Stomach (tissue), 19 donors: ENCODE measurements at places on chromosomes 4 and X. TPM values are rescaled to one million over a fixed set of nuclear protein-coding genes. Genes with fewer than 3 reads are reported as not detected.

The LRIT3 gene
- polyA plus RNA-seq, result 0.06 TPM

The NPY1R gene
- polyA plus RNA-seq, result not detected

The CTAG1A gene
- polyA plus RNA-seq, result not detected

The PAGE4 gene
- polyA plus RNA-seq, result not detected

The TREX2 gene
- polyA plus RNA-seq, result 0.62 TPM

The SSX4 gene
- polyA plus RNA-seq, result not detected

The HMX1 gene
- polyA plus RNA-seq, result not detected

The TCEAL5 gene
- polyA plus RNA-seq, result 0.43 TPM

The STATH gene
- polyA plus RNA-seq, result not detected

The DGAT2L6 gene
- polyA plus RNA-seq, result not detected

The CPZ gene
- 7.5 TPM for polyA plus RNA-seq

The PCGF3 gene
- 48.9 TPM for polyA plus RNA-seq
